ENCODE measurements at places on chromosomes 2 and 18.

- DNase-seq: no peak
These were observed 71.9 kb downstream of the STK39 start for GRCh38 chr2:168175469-168175868.

DNA sequence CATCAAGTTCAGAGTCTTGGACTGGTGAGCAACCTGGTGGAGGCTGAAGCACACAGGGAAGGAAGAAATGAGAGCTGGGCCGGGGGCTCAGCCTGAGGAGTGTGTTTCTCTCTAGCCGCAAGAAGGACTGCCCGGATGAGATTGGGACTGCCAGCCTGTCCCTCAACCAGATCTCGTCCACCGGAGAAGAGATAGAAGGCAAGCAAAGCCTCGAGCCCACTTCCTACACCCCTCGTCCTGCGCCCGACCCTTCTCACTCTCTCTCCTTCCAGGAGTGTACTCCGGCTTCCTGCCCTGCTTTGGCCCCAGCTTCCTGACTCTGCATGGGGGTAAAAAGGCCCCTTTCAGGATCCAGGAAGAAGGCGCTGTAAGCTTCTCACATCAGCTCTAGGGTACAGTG lies 26.2 kb downstream of the FER1L5 start:
- DNase-seq: no peak

GRCh38 chr2:22126106-22126505 lies 1002.3 kb downstream of the TDRD15 start:
- DNase-seq: no peak

GRCh38 chr18:10379522-10379921 lies 74.9 kb upstream of the APCDD1 start:
- DNase-seq: no peak

- DNase-seq: no peak
These were observed 72.0 kb upstream of the AFF3 start for GRCh38 chr2:100214265-100214971.

DNA sequence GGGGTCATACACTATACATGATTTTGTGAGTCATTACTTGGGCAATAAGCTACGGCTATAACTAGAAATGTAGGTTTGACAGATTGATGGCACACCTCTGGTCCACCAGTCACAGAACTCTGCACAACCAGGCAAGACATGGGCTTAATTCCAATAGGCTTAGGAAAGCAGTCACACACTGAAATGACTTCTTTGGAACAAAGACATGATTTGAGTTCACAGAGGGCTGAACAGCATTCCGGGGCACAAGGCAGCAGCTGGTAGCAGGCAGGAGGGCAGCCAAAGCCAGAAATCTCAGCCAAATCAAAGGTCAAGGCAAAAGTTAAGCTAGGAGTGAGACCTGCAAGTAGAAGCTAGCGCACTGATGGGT lies 27.4 kb downstream of the FABP1 start:
- peak; percentile 6 for DNase-seq

GRCh38 chr2:27736031-27736889 lies 35.3 kb upstream of the MRPL33 start:
- DNase-seq: no peak

DNA sequence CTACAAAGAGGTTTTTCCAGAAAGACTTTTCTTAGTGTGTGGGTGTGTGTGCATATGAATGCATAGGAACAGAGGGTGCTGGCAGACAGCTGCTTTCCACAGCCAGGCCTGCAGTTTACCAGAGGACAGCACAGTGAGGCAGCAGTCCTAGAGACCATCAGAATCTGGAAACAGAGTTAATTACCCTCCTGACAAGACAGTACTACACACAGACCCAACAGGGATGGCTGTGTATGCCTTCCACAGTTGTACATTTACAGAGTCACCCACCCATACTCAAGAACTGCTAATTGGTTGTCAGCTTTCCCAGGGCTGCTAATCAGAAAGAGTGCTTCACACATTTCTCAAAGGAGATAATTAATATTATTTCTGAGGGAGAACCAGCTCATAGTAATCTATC lies 104.7 kb downstream of the FEZ2 start:
- DNase-seq: no peak

- DNase-seq: no peak
These were observed 9.3 kb upstream of the EFEMP1 start for GRCh38 chr2:55932843-55933242.

GRCh38 chr2:237280229-237280628 lies 133.7 kb downstream of the COL6A3 start:
- DNase-seq: no peak

- DNase-seq: no peak
These were observed 24.8 kb upstream of the ZNF638 start for GRCh38 chr2:71306762-71307161.

GRCh38 chr2:181949047-181949446 lies 36.6 kb upstream of the PPP1R1C start:
- no peak for DNase-seq

GRCh38 chr2:126707191-126707590 lies 51.2 kb downstream of the GYPC start:
- no peak for DNase-seq

DNA sequence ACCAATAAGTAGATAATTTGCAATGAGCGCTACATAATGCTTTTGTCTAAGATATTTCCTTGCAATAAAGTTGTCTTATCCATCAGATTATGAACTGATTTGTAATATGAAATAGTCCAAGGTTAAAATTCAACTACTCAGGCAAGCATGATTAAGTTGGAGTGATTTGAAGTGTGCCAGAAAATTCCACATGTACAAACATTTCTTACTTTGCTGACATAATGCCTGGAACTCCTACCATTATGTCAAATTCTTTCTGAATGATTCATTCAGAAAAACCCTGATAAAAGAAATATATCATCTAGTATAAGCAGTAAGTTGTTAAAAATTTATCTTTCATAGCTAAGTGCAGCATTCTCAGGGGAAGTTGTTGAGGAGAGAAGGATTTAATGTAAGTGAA lies 87.3 kb downstream of the CBLN2 start:
- no peak for DNase-seq

DNA sequence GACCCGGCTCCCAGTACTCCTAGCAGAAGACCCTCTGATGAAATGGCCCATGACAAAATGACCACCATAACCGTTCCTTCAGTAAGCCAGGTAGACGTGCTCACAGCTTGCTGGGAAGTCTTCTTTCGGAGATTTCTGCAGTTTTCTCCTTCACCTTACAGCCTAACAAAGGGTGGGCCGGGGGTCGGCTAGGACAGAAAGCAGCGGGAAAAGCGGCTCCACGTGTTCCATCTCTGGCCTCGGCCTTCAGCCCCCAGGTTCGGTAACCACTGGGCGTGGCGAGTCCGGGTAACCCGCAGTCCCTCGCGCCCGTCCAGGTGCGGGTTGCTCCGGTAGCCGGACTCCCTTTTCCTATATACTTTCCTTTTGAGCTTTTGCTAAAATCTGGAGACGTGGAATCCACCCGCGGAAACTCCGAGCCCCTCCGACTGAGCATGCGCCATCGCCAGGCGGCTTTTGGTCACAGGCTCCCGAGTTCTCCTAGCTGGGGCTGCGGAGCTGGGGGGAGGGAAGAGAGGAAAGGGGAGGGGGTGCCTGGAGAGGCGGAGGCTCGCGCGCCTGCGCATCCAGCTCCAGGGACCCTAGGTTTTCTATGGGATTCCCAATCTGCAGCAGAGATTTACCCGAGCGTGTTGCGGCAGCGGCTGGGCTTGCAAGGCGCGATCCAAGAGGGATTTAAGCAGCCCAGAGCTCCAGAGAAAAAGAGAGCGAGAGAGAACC lies at the start of gene VSNL1:
TSS of gene VSNL1 (plus strand) at position 604 of the 720 bp plus-strand sequence. CDS start 51,379 bp downstream, outside the sequence.
- DNase-seq: peak; percentile 87

GRCh38 chr2:3771576-3771975 lies 68.2 kb downstream of the DCDC2C start:
- no peak for DNase-seq

GRCh38 chr2:196276421-196276820 lies 105.0 kb upstream of the STK17B start:
- no peak for DNase-seq

GRCh38 chr2:134455426-134455825 lies 201.6 kb downstream of the MGAT5 start:
- no peak for DNase-seq

DNA sequence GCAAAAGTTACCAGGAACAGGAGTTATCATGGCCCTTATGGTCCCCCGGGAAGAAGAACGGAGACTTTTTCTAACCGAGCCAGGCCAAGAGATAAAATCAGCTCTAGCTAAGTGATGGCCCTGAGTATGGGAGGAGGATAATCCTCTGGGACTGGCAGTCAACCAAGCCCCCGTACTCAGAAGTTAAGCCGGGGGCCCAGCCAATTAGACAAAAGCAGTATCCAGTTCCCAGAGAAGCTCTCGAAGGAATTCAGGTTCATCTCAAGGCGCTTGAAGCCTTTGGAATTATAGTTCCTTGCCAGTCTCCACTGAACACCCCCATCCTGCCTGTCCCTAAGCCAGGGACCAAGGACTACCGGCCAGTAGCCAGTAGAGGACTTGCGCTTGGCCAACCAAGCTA lies 365.3 kb upstream of the TCF4 start:
- no peak for DNase-seq

All from thyroid gland (tissue), 4 donors.